Stimulated activated CD4-positive, alpha-beta T cell treated with anti-CD3 and anti-CD28 coated beads, Interleukin-1b, Interleukin-23, amount 100 ng/mL, for 1 hour (primary cell): ENCODE measurements at places on chromosomes 2 and 18.

DNA sequence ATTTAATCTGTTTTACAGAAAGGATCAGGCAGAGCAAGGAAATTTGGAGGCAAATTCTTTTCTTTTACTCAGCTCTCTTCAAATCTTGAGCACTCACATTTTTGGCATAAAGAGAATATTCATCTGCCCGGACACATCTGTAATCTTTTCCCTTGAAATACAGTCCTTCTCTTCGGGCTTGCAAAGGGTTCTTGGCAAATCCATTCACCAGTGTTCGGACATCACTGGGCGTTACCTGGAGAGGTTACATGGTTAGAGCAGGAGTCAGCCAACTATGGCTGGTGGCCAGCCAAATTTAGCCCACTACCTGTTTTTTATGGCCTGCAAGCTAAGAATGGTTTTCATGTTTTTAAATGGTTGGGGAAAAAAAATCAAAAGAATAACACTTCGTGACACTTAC, 2.1 kb downstream of the PFN4 start:
- no peak for DNase-seq

DNA sequence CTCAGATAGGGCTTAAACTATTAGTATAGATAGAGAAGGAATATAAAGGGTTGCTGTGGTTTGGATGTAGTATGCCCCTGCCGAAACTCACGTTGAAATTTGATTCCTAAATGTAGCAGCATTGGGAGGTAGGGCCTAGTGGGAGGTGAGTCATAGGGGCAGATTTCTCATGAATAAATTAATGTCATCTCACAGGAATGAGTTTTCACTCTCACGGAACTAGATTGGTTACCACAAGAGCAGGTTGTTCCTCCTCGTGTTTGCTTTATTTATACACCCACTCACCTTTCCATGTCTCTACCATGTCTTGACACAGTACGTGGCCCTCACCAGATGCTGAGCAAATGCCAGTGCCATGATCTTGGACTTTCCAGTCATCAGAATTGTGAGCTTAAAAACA, 218.2 kb downstream of the RBM43 start:
- no peak for DNase-seq

GRCh38 chr18:5414546-5414945, 119.0 kb upstream of the ZBTB14 start:
- DNase-seq = no peak

GRCh38 chr2:52127527-52127926, 1095.6 kb upstream of the NRXN1 start:
- no peak for DNase-seq

GRCh38 chr2:151796774-151797173, 31.4 kb downstream of the ARL5A start:
- DNase-seq = no peak

GRCh38 chr2:84846741-84847142, 34.1 kb downstream of the TRABD2A start:
- DNase-seq = no peak
